Foreskin fibroblast (primary cell): ENCODE measurements at places on chromosomes 11 and 22.

DNA sequence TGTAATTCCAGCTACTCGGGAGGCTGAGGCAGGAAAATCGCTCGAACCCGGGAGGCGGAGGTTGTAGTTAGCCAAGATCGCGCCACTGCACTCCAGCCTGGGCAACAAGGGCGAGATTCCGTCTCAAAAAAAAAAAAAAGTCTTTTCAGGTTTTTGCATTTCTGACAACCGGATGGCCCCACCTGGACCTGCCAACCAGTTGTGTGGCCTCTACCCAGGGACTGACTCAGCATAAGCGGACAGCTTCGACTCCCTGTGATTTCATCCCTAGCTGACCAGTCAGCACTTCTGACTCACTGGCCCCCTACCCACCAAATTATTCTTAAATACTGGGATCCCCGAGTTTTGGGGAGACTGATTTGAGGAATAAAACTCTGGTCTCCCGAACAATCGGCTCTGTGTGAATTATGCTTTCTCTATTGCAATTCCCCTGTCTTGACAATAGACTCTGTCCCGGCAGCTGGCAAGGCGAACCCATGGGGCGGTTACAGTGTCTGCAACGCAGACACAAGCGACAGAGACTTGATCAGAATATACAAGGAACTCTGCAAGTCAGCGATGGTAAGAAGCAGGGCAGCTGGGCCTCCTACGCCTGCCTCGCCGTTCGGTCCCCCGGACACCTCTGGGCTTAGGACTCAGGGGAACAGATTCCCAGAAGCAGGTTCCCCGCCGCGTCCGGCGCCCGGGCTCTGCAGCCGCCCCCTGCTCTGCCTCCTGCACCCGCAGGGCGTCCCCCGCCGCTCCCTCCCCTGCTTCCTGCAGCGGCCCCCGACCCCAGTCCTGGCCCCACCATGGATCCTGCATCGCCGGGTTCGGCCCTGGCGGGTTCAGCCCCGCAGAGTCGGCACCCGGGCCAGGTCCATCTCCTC, 741 bp upstream of the TALDO1 start:
- DNase-seq: no peak

GRCh38 chr11:112555491-112556364, 295.1 kb upstream of the PLET1 start:
- peak; percentile 14 for DNase-seq

GRCh38 chr11:763549-764321, 13.6 kb downstream of the GATD1 start:
- DNase-seq: no peak

GRCh38 chr11:117822074-117823033, 2.2 kb downstream of the FXYD2 start:
- no peak for DNase-seq

DNA sequence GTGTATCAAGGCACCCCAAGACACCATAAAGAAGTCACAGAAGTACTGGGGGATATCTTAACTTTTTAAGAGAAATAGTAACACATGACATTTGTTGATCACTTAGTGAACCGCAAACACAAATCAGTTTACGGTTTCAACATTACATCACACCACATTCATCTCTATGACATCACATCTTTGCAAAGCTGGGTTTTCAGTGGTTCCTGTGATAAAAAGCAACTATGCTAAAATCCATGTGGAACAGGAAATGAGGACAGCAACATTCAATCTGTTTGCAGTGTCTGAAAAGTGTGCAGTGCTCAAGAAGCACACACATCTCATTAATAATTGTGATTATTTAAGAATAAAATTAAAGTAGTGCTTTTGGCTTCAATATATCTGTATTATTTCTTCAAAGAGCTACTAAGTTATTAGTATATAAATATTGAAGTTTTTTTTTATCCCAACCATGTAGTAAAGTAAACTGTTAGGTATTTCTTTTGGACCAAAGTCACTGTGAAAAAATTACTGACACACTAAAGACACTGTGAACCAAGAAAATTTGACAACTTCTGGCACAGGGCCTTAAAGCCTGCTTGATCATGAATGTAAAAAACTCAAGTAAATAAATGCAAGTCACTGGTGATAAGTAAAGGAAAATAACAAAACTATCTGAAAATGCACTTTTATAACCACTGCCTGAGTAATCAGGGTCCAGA, 156.0 kb upstream of the SOX6 start:
- DNase-seq: no peak

GRCh38 chr11:67698247-67698646, 23.8 kb upstream of the ALDH3B2 start:
- no peak for DNase-seq

DNA sequence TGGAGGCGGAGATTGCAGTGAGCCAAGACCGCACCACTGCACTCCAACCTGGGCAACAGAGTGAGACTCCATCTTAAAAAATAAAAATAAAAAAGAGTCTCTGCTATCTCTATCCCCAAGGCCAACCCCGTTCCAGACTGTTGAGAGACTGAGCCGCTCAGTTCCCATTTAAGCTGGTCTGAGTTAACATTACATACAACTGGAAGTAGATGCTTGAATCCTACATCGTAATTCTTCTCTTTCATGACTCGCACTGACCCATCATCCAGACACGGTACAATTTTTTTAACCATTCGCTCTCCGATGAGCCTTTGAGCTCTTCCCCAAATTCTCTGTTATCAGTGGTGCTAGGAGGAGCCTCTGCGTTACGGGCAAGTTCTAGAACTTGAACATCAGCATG, 4.9 kb upstream of the CYTH4 start:
- no peak for DNase-seq
